Fibroblast of upper back skin (primary cell): ENCODE measurements at places on chromosomes 1 and 21.

- no peak for DNase-seq
Measured at GRCh38 chr1:79519084-79519760, 512.7 kb upstream of the ADGRL4 start.

DNA sequence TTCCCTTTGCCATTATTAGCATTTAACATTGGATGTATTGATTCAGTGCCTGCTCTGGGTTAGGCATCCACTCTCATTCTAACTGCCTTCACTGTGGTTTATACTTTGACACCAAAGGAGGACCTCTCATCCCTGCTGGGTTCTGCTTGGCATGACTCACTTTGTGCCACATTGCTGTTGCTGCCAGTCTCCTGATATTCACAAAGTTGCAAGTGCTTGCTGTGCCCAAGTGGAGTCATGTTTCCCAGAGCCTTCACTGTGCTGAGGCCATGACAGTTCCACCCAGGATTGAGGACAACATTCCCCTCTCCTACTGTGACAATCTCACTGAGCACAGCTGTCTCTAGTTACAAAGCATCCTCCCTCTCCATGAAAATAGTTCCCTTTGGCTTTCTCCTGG lies 519.9 kb upstream of the USP24 start:
- DNase-seq: no peak

DNA sequence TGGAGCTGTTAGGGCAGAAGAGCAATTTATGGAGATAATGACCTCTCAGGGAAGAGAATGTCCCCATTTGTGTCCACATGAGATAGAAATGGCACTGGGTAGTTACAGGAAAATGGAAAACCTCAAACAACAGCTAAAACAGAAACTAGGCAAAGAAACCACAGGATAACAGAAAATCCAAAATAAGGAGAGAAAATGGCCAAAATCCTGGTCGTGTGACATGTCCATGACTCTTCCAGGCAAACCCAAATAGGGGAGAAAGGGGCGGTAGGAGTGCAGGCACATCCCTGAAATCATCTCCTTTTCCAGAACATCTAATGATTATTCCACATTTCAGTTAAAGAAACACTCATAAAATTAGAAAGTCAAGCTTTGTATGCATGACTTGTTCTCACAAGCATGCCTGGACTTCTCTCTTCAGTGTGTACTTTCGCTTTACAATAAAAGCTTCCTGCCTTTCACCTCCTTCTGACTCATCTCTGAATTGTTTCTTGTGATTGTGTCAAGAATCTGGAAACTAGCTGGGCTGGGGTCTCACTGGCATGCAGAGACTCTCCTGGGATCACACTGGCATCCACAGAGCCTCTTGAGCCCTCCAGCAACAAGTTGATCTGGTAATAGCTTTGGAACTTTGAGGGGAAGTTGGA lies 171.4 kb upstream of the ZP4 start:
- DNase-seq: peak; percentile 78

DNA sequence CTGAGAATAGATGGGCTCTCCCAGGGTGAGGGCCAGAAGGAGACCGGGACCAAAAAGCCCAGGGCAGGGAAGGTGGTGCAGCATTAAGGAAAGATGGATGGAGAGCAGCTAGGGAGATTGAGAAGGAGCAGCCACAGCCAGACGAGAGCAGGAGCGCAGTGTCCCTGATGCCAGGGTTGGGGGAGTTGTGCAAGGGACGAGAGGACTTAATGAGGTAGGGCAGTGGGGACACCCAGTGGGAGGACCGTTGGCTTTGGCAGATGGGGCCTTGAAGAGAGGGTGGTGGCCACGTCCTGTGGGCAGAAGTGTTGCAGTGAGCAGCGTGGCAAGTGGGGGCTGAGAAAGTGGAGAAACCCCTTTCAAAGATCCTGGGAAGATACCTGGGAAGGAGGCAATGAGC lies 38.0 kb upstream of the KDM4A start:
- no peak for DNase-seq

- peak; percentile 71 for DNase-seq
Measured at GRCh38 chr1:20847611-20848080, 60.5 kb upstream of the HP1BP3 start.

DNA sequence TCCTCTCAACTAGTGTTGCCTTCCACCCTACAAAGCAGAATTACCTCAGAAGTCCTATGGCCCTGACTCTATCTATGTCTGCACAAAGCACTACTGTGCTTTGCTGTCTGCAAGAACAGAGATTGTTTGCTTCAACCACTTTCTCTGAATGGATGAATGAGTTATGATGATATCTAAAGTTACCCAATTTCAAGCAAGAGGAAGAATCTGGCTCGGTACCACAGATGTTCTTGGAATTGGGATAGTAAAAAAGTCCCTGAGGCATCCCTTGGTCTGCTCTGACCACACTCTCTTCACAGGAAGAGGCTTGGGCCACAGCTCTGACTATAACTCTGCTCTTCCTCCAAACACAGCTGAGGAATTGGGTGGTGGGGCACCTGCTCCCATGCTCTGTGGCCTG lies 31.2 kb downstream of the MTARC1 start:
- DNase-seq: peak; percentile 27

GRCh38 chr1:90911353-90911752 lies 110.5 kb downstream of the ZNF644 start:
- no peak for DNase-seq

GRCh38 chr1:175564723-175565122 lies 178.7 kb downstream of the TNR start:
- DNase-seq: no peak

- no peak for DNase-seq
Measured at GRCh38 chr1:7177021-7177420, 391.8 kb downstream of the CAMTA1 start.

GRCh38 chr1:77906624-77907023 lies 18.2 kb downstream of the NEXN start:
- no peak for DNase-seq

DNA sequence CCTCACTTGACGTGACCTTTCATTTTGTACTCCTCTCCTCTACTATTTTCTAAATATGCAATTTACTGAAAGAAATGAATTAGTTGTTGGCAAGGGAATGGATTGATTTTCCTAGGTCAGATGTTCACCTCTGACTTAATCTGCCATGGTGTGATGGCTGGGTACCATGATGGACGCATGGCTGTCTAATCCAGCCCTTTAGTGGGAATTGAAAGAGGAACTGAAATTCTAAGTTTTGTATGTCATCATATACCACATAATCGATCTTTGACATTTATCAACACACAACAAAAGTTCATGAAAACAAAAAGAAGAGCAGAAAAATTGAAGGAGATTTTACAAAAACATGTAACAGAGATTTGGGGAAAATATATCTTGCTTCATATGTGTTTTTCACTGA lies 331.3 kb upstream of the SNX7 start:
- no peak for DNase-seq
